ENCODE measurements at places on chromosomes 4 and X. TPM values are rescaled to one million over a fixed set of nuclear protein-coding genes. Genes with fewer than 3 reads are reported as not detected.

The IGFBP7 gene
- total RNA-seq: 866 TPM

The TAF9B gene
- 36.6 TPM for total RNA-seq

The ATP1B4 gene
- total RNA-seq: 0.90 TPM

DNA sequence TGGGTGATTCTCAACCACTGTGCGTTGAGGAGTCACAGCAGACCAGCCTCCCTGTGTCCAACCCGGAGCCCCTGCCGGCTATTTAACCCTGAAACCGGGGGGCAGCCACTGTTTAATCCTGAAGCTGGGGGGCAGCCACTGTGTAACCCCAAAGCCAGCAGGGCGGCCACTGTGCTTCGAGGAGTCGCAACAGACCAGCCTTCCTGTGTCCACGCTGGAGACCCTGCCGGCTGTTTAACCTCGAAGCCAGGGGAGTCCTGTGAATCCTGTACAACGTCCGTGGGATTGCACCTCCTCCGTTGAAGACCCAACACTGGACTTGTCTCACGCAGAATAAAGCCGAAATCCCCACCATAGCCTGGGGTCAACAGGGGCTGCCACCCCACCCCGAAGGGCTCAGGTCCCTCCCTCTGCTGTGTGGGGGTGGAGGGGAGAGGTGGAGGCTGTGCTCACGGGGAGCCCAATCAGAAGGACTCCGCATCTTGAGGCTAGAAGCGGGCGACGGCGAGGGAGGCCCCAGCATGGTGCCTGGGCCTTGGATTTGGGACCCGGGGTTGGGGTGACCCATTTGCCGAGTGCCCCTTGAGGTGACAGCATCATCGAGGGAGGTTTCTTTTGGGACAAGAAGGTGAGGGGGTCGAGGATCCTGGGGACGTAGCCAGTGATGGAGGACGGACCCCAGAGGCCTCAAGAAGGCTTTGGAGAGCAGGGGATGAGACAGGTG is 94.9 kb downstream of the ADRA2C start:
- no peaks in the 10 kb centered on the region for H3K36me3 ChIP-seq
- no peaks in the 10 kb centered on the region for H3K4me1 ChIP-seq
- no peak overlapping the region for H3K27ac ChIP-seq
- DNase-seq: no peak
- no peak overlapping the region for H3K4me3 ChIP-seq

- H3K27ac ChIP-seq: peak overlapping the region; percentile 66
- no peaks in the 10 kb centered on the region for H3K27me3 ChIP-seq
- H3K4me3 ChIP-seq: peak overlapping the region; percentile 63
- H3K4me1 ChIP-seq: no peaks in the 10 kb centered on the region
Measured at GRCh38 chrX:17860179-17860780, 818 bp downstream of the RAI2 start.

Data from right atrium auricular region (tissue), 2 donors.